H1 (cell line): ENCODE measurements at places on chromosomes 4 and X. TPM values are rescaled to one million over a fixed set of nuclear protein-coding genes. Genes with fewer than 3 reads are reported as not detected.

GRCh38 chr4:118798658-118799057 lies 37.3 kb downstream of the SEC24D start:
- no peaks in the 10 kb centered on the region for H3K27me3 ChIP-seq
- H3K27ac ChIP-seq = no peak overlapping the region
- H3K4me1 ChIP-seq = no peaks in the 10 kb centered on the region

GRCh38 chrX:3317191-3317718 lies 29.2 kb downstream of the MXRA5 start:
- H3K27me3 ChIP-seq = no peaks in the 10 kb centered on the region
- DNase-seq = no peak
- no peak overlapping the region for H3K27ac ChIP-seq

DNA sequence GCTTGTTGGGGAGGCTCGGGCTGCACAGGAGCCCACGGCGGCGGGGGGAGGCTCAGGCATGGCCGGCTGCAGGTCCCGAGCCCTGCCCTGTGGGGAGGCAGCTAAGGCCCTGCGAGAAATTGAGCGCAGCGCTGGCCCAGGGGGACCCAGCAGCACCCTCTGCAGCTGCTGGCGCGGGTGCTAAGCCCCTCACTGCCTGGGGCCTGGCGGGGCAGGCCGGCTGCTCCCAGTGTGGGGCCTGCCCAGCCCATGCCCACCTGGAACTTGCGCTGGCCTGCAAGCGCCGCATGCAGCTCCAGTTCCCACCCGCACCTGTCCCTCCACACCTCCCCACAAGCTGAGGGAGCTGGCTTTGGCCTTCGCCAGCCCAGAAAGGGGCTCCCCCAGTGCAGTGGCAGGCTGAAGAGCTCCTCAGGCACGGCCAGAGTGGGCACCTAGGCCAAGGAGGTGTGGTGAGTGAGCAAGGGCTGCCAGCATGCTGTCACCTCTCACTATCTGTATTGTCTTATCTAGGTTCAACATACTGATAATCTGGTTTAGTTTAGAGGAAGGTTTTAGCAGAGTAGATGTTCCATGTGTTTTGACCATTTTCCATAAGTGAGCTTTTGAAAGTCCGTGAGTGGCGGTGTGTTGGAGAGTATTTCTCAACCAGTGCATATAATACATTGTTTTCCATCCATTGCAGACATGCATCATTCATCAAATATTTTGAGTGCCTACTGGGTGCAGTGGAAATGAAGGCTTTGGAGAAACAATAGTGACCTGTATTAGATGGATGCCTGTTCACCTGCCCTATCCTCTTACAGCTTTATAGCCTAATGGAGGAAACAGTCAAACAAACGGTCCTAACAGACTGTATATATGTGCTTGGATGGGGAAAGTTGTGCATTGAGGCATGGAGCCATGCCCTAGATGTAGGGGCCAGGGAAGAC lies 13.1 kb downstream of the PI4K2B start:
- no peak overlapping the region for H3K27ac ChIP-seq
- no peaks in the 10 kb centered on the region for H3K4me1 ChIP-seq
- H3K27me3 ChIP-seq = no peaks in the 10 kb centered on the region
- no peak overlapping the region for H3K4me3 ChIP-seq

GRCh38 chrX:131558562-131558961 lies 14.7 kb downstream of the OR13H1 start:
- H3K36me3 ChIP-seq = no peaks in the 10 kb centered on the region
- no peak for DNase-seq
- H3K27ac ChIP-seq = no peak overlapping the region
- no peaks in the 10 kb centered on the region for H3K27me3 ChIP-seq
- no peaks in the 10 kb centered on the region for H3K4me1 ChIP-seq
- no peak overlapping the region for H3K4me3 ChIP-seq

The SLC10A3 gene
- 6.8 and 8.2 TPM in 2 replicates for total RNA-seq

The PRDM8 gene
- total RNA-seq = 0.10 TPM in 1 of 2 replicates, not detected in the other
